ENCODE measurements at places on chromosomes 16 and 17.

GRCh38 chr17:5667871-5668270, 83.6 kb upstream of the NLRP1 start:
- no peaks in the 10 kb centered on the region for H3K4me1 ChIP-seq
- H3K27ac ChIP-seq: no peak overlapping the region
- H3K27me3 ChIP-seq: no peaks in the 10 kb centered on the region
- H3K4me3 ChIP-seq: no peak overlapping the region
- no peaks in the 10 kb centered on the region for H3K36me3 ChIP-seq
- no peak for DNase-seq

DNA sequence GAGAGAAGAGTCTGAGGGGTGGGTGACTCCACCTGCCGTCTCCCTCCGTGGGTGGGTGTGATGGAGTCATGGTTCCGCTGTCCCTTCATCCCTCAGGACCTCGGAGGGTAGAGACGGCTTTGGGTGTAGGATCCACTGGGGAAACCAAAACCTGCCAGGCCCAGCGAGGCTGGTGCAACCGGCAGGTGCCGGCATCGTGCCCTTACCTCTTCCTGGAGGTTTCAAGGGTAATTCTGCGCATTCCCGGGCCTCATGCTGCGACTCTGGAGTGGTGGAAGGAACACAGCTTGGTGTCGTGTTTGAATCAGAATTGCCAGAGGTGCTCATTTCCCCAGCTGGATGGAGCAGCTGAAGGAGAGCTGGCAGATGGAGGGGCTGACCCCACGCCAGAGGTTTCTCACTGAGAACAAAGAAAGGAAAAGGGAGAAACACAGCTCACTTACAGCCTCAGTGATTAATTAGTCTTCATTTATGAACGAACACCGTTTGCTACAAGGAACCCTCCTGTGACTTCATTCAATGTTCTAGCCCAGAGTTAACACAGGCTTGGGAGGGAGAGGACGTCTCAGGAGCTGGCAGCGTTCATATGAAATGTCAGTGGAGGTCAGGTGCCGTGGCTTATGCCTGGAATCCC, 16.3 kb upstream of the ATP2A3 start:
- DNase-seq: peak; percentile 8
- no peaks in the 10 kb centered on the region for H3K36me3 ChIP-seq
- H3K4me3 ChIP-seq: no peak overlapping the region
- no peaks in the 10 kb centered on the region for H3K4me1 ChIP-seq

DNA sequence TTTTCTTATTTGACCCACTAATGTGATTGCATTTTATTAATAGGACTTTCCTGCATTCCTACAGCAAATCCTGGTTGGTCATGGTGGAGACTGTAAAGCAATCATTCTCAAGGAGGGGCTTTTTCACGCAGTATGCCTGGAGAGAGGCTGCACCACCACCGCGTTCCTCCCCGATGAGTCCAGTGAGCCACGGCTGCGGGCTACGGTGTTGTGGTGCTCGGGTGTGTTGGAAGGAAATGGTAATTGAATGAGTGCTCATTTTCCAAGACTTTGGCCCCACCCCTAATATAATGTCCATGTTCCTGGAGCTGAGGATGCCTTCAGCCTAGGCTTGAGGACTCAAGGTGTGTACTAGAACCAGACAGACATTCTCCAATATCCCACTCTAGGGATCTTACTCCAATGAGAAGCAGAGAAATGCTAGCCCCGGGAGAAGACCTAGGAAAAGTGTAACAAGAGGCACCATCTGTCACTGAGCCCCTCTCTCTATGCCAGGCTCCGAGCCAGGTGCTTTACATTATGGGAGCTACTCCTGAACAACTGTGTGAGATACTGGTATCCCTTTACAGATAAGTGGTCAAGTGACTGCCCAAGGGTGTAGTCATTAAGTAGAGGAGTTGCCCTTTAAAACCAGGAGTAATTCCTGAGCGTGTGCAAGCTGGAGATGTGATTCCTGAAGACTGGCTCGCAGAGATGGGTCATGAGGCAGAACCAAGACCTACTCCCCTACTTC, 39.4 kb downstream of the HEATR6 start:
- H3K27me3 ChIP-seq: no peaks in the 10 kb centered on the region
- H3K27ac ChIP-seq: no peak overlapping the region
- H3K4me1 ChIP-seq: no peaks in the 10 kb centered on the region
- no peak overlapping the region for H3K4me3 ChIP-seq
- DNase-seq: no peak
- H3K36me3 ChIP-seq: no peaks in the 10 kb centered on the region

GRCh38 chr16:1193825-1194581, 31.1 kb downstream of the TPSG1 start:
- H3K27me3 ChIP-seq: no peaks in the 10 kb centered on the region
- H3K4me1 ChIP-seq: no peaks in the 10 kb centered on the region
- DNase-seq: no peak

- peaks cover 8% of the 10 kb centered on the region for H3K4me1 ChIP-seq
- H3K4me3 ChIP-seq: peak overlapping the region; percentile 98
- DNase-seq: peak; percentile 67
- peak overlapping the region; percentile 84 for H3K27ac ChIP-seq
These were observed 514 bp downstream of the THRA start for GRCh38 chr17:40063187-40063771.

DNA sequence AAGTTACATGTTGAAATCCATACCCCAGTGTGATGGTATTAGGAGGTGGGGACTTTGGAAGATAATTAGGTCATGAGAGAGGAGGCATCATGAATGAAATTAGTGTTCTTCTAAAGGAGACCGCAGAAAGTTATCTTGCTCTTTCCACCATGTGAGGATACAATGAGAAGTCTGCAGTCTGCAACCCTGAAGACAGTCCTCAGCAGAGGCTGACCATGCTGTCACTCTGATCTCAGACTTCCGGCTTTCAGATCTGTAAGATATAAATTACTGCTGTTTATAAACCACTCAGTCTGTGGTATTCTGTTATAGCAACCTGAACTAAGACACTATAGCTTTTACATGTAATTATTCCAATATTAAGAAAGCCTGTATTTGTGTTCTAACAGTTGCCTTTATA, 116.7 kb upstream of the CES5A start:
- no peaks in the 10 kb centered on the region for H3K4me1 ChIP-seq
- no peaks in the 10 kb centered on the region for H3K36me3 ChIP-seq
- no peak overlapping the region for H3K4me3 ChIP-seq
- H3K27ac ChIP-seq: no peak overlapping the region
- no peak for DNase-seq

DNA sequence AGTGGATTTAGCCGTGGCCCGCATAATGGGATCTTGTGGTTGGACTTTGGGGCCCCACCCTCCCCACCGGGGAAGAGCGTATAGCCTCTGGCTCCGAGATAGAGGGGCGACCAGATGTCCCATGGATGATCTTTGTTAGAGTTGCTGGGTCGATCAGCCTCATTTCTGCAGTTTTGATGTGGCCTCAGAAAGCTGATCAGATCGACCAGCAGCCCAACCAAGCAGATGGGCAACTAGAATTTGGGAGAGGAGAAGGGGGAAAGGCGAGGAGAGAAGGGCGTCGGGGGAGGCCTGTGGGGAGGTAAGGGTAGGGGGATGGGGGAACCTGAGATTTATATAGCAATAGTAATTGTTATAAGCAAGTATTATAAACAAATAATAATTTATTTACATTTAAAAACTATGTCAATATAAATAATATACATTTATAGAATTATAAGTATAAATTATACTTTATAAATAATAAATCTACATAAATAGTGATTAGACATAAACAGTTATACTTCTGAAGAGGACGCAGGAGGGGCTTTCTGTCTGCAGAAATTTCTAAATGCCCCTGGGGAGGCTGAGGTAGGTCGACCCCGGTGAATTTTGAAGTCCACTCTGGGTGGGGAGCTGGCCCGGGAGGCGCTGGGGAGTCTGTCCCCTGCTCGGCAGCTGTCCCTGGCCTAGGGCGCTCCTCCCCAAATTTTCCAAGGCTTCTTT, 136.3 kb downstream of the KCNJ12 start:
- no peaks in the 10 kb centered on the region for H3K27me3 ChIP-seq
- H3K27ac ChIP-seq: no peak overlapping the region
- no peaks in the 10 kb centered on the region for H3K36me3 ChIP-seq
- DNase-seq: no peak

GRCh38 chr17:32470405-32471167, 16.2 kb upstream of the CDK5R1 start:
- no peak overlapping the region for H3K4me3 ChIP-seq
- H3K27ac ChIP-seq: no peak overlapping the region
- H3K4me1 ChIP-seq: no peaks in the 10 kb centered on the region
- no peak for DNase-seq
- peaks cover 95% of the 10 kb centered on the region for H3K36me3 ChIP-seq
- H3K27me3 ChIP-seq: no peaks in the 10 kb centered on the region

GRCh38 chr16:19346335-19346922, 60.9 kb downstream of the CLEC19A start:
- no peak overlapping the region for H3K4me3 ChIP-seq
- DNase-seq: no peak
- no peaks in the 10 kb centered on the region for H3K4me1 ChIP-seq
- no peaks in the 10 kb centered on the region for H3K36me3 ChIP-seq
- H3K27ac ChIP-seq: no peak overlapping the region

DNA sequence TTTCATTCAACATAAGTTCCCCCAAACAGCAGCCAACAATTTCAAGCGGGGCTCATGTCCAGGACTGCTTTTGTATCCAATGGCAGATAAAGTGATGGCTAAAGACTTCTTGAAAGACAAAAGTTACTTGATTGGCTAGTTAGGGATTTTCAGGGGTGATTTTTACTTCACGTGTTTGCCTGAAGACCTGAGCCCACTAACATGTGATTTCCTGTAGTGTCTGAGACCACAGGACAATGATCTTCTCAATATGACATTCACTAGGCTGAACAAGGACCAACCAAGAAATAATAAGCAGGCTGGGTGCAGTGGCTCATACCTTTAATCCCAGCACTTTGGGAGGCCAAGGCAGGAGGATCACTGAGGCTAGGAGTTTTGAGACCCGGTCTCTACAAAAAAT, 10.4 kb downstream of the TVP23A start:
- no peaks in the 10 kb centered on the region for H3K4me1 ChIP-seq
- H3K36me3 ChIP-seq: no peaks in the 10 kb centered on the region
- H3K27ac ChIP-seq: no peak overlapping the region
- H3K27me3 ChIP-seq: no peaks in the 10 kb centered on the region

DNA sequence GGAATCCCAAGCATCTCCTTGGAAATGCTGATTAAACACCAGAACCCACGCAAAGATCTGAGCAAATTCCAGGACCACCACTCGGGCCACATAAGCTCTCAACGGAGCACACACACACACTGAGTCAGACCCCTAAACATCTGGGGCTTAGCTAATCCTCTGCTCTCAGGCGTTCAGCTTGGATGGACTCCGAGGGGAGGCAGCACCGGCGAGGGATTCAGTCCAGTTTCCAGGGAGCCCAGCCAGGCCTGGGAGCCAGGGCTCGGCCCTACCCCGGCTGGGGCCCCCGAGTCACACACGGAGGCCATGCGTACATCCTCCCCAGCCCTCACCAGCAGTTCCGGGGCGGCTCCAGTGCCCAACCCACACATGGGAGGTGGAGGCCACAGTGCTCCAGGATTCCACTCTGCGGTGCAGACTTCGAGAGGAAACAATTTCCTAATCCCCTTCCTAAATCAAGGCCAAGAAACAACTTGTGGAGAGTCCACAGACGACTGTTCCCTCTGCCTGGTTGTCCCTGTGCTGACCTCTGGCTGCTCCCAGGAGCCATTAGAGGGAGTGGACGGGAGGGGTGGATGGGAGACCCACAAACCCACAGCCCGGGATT, 70.5 kb downstream of the GAS7 start:
- no peaks in the 10 kb centered on the region for H3K4me1 ChIP-seq
- H3K4me3 ChIP-seq: no peak overlapping the region
- DNase-seq: no peak
- H3K36me3 ChIP-seq: no peaks in the 10 kb centered on the region

- H3K27me3 ChIP-seq: no peaks in the 10 kb centered on the region
- DNase-seq: no peak
- no peak overlapping the region for H3K27ac ChIP-seq
- no peak overlapping the region for H3K4me3 ChIP-seq
These were observed 13.8 kb upstream of the DUSP14 start for GRCh38 chr17:37475731-37476420.

GRCh38 chr17:4594931-4595684, 10.8 kb downstream of the SMTNL2 start:
- H3K27me3 ChIP-seq: no peaks in the 10 kb centered on the region
- H3K27ac ChIP-seq: no peak overlapping the region
- no peaks in the 10 kb centered on the region for H3K36me3 ChIP-seq
- no peaks in the 10 kb centered on the region for H3K4me1 ChIP-seq

GRCh38 chr17:78241277-78242023, 10.0 kb downstream of the TMEM235 start:
- H3K36me3 ChIP-seq: no peaks in the 10 kb centered on the region
- no peak for DNase-seq
- H3K27me3 ChIP-seq: no peaks in the 10 kb centered on the region
- H3K4me3 ChIP-seq: no peak overlapping the region
- no peak overlapping the region for H3K27ac ChIP-seq

DNA sequence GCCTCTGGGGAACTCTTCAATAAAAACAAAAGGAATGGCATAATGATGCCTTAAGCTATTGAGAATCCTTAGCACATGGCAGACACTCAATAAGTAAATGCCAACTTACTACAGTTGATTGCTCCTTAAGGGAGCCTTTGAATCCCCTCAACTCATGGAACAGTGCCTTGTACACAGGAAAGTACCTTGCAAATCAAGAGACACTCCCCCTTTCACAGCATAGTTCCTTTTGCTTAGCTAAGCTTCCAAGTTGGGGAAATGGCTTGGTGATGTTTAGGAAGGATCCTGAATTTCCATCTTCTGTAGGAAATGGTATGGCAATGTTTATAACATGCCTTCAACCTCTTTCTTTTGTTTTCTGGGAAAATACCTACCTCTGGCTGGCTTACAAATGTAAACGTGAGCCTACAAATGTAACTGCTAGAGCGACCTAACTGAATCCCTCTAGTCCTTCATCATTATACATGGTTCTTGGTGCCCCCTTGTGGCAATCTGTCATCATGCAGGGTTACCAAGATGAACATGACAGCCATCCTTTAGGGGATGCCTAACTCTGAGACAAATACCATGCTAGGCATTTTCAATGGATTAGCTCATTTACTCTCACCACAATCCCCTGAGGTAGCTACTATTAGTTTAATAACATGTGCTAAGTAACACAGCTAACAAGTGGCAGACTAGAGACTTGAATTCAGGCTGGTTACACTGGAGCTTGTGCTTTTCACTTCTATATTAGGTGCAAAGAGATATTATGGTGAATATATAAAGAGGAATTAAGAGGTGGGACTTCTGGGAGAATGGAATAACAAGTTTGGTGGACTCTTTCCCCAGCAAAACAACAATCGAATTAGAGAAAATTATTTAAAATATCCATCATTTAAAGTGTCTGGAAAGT, 65.0 kb downstream of the MMD start:
- H3K36me3 ChIP-seq: no peaks in the 10 kb centered on the region
- H3K27ac ChIP-seq: no peak overlapping the region
- H3K4me3 ChIP-seq: no peak overlapping the region
- no peaks in the 10 kb centered on the region for H3K27me3 ChIP-seq
- no peaks in the 10 kb centered on the region for H3K4me1 ChIP-seq

GRCh38 chr17:65163990-65164495, 26.9 kb downstream of the RGS9 start:
- H3K27me3 ChIP-seq: no peaks in the 10 kb centered on the region
- no peaks in the 10 kb centered on the region for H3K4me1 ChIP-seq
- no peaks in the 10 kb centered on the region for H3K36me3 ChIP-seq

- H3K4me3 ChIP-seq: peak overlapping the region; percentile 66
- no peaks in the 10 kb centered on the region for H3K36me3 ChIP-seq
- peaks cover 18% of the 10 kb centered on the region for H3K4me1 ChIP-seq
- no peaks in the 10 kb centered on the region for H3K27me3 ChIP-seq
- peak; percentile 76 for DNase-seq
- peak overlapping the region; percentile 89 for H3K27ac ChIP-seq
These were observed 618 bp downstream of the TRIM47 start for GRCh38 chr17:75877752-75878173.
